Lung microvascular endothelial cell (primary cell): ENCODE measurements at places on chromosomes 1 and 21.
A peak's percentile ranks its signal among the peaks of the same experiment; 100 is the strongest.

GRCh38 chr1:207835958-207836357 lies 75.0 kb downstream of the CD34 start:
- DNase-seq, result no peak

DNA sequence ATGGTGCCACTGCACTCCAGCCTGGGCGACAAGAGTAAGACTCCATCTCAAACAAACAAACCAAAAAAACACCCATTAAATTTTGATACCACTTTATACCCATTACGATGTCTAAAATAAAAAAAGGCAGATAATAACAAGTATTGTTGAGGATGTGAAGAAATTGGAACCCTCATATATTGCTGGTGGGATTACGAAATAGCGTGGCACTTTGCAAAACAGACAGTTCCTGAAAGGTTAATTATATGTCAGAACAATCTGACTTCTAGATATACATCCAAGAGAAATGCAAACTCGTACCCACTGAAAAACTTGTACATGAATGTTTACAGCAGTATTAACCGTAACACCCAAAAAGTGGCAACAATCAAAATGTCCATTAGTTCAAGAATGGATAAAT lies 70.3 kb downstream of the USP24 start:
- no peak for DNase-seq

DNA sequence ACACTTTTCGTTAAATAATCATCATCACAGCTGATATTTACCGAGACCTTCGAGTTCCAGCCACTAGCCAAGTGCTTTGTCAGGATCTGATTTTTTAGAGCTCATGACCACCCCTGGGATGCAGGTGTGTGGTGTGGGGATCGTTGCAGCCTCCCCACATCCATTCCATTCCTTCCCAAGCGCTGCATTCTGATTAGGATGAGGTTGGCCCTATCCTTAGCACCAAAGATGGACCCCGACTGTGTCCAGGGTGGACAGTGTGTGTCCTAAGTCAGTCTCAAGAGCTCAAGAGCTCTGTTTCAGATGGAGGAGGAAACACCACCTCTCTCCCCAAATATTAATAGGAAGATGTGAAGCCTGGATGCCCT lies 74.1 kb downstream of the PSMG1 start:
- no peak for DNase-seq

DNA sequence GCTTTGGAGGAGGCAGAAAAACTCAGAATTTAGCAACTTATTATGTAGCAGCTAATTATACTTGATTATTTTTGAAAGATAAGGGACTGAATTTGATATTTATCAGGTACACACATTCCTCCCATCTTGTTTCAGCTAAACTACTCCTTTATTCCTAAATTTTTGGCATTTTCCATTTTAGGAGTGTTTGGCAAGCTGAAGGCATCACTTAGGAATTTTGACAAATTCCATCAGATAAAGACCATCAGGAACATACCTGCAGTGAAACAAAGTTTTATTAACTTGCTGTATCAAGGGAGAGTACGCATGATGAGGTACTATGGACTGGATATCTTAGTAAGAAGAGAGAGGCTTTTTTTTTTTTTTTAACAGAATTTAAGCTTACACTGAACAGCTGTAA lies 1092.2 kb downstream of the PLA2G4A start:
- no peak for DNase-seq

DNA sequence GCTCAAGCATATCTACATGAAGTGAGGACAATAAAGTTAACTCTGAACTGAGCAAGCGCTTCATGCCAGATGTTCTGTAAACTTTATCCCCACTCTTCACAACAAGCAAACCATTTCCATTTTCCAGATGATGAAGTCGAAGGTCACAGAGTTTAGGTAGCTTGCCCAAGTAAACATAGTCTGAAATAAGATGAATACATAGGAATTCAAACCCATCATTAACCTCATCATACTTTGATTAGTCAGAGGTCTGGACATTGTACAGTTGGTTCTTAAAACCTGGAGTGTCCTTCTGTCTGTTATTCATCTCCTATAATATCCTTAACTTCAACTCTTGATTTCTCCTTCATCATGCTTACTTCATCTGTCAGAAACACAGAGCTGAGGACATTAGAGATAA lies 180.3 kb upstream of the C8B start:
- DNase-seq, result no peak

DNA sequence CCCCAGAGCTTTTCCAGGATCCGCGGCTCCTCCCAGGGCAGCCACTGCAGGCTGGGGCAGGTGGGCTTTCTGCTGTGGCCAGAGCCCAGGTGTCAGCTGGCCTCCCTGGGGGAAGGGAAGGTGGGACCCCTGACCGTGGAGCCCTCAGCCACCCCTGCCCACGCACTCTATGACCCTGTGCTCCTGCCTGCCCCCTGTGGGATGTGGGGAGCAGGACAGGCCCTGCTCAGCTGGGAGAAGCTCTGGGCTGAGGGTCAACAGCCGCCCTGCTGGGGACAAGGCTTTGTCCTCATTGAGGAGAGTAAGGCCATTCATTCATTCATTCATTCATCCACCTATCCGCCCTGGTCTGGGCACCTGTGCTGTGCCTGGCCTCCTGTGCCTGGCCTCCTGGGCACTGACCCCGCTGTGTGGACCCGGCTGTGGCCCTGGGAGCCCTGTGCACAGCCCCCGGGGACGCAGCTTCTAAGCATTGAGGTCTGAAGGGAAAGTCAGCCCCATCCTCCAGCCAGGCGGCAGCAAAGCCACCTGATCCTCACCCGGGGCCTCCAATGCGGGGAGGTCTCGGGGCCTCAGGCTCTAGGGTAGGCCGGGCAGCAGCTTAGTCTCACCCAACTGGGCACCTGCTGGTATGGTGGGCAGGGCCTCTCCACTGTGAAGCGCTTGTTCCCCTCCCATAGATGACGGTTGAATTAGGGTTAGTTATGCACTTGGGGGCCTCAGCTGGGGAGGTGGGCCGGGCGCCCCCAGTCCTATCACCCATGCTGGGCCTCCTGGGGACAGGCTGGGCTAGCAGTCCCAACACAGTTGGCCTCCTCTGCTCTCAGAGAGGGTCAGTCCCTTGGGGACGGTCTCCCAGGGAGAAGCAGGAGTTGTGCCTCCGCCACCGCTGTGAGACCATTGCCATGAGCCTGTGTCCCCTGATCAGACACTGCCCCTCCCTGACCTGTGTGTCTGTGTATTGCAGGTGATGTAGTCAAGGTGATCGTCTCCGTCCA lies 6.0 kb downstream of the TNFRSF14 start:
- no peak for DNase-seq

DNA sequence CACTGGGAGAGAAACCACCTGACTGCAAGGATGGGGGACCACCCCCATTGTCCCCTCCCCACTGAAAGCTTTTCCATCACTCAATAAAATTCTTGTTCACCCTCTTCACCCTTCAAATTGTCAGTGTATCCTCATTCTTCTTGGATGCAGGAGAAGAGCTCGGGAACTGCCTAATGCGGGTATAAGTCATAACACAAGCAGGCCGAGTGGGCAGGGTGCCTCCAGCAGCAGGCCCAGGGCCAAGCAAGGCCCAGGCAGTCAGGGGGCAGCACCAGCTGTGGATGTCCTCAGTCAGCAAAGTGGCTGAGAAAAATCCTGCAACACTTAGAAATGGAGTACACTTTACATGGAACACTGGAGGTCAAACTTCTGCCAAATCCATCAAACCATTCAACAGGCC lies 33.7 kb upstream of the SLC35A3 start:
- no peak for DNase-seq

- DNase-seq, result no peak
Measured at GRCh38 chr1:41666981-41667631, 182.6 kb upstream of the EDN2 start.

GRCh38 chr21:15514073-15514946 lies 215.5 kb upstream of the USP25 start:
- no peak for DNase-seq

- DNase-seq, result no peak
Measured at GRCh38 chr1:25482211-25482610, 51.5 kb downstream of the MACO1 start.

DNA sequence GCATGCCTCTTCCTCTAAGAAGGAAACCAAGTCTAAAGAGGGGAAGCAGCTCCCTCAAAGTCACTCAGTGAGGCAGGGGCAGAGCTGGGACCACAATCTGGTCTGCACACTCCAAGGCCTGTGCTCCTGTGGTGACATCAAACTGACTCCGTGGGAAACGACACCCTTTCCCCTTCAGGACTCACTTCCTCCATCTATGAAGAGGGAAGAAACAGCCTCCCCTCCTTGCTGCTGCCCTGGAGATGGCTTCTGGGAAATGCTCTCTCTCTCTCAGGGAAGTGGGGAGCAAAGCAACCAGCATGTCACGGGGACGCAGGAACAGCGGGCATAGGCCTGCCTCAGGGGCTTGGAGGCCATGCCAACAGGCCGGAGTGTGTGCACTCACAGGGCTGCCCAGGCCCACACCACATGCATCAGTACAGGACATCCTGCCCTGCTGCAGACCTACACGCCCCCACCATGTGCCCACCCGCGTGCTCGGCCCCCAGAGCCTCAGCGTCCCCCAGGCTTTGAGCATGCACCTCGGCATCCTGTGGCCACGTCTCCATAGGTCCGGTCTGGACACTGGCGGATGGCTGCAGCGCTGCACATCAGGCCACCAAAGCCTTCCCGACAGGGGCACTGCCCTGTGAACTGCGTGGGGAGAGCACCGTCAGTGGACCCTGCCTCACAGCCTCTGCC lies 25.7 kb downstream of the LAMB3 start:
- no peak for DNase-seq

DNA sequence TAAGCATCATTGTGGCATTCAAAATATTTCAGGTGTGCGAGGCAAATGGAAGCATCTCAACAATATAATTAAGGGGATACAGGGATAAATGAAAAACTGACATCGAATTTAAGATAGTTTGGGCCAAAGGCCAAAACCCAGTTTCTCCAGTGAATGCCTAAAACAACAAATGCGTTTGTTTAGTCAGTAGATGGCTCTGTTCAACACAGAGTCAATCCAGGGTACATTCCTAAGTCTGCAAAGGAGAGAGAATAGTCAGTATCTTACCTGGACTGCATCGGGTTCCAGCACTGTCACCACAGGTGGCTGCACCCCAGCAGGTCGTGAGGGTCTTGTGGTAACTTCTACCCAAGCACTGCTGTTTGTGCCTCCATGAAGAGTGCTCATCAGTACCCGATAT lies 321.1 kb downstream of the KCTD3 start:
- DNase-seq, result no peak

DNA sequence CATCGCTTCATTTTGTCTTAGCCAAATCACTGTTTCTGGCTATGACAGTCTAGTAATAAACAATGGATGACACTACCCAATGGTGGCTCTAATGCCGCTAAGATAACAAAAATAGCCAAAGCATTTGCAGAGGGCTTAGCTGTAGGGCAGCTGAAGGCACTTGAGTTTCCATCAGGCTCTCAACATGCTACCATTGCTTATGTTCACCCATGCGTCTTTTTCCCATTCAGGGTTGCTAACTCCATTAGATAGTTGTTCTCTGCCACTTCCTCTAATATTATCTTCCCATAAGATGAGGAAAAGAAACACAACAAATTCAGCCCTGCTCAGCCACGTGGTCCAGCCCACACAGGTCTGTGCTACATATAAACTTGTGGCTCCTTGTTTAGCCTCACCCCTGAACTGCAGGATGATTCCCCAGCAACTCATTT lies 159.6 kb downstream of the TOMM20 start:
- DNase-seq, result no peak

GRCh38 chr1:64848136-64848535 lies 103.3 kb downstream of the RAVER2 start:
- no peak for DNase-seq

DNA sequence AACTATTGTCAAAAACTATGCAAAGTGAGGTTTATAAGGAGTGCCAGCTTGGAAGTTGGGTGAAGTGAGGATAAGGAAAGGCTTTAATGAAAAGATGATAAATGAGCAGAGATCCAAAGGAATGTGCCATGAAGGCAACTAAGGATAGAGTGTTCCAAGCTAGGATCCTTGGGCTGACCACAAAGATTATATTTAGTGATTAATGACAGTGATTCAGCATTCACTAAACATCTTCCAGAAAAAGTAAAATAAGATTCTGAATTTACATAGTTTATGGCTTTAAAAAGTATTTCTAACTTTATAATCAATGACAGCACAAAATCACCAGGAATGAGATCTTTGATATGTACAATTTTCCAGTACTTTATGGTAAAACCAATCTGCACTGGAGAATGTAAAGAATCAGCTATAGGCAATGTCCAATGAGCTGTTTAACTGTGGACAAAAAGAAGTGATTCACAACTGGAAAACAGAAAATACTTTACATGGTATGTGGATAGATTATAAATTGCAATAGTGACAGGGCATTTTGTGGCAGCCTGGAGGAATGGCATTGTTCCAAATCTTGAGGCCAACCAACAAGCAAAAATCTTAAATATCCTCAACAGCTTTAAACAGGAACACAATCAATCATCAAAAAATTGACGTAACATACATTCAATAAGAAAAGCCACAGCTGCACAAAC lies 91.2 kb upstream of the KCTD3 start:
- DNase-seq, result peak; percentile 14

DNA sequence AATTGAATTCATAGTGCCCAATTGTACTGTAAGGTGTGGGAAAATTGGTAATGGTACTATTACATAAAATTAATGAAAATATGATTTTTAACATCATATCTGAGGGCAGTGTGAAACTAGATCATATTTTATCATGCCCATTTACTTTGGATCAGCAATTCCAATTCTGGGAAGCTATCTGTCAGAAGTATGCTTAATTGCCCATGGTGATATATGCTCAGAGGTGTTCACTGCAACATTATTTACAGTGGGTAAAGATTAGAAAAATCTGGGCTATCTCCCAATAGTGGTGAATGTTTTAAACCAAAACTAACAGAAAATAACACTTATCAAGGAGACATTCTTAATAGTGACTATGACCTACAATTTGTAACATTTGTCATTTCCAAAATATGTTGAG lies 1260.0 kb downstream of the BRINP3 start:
- no peak for DNase-seq

DNA sequence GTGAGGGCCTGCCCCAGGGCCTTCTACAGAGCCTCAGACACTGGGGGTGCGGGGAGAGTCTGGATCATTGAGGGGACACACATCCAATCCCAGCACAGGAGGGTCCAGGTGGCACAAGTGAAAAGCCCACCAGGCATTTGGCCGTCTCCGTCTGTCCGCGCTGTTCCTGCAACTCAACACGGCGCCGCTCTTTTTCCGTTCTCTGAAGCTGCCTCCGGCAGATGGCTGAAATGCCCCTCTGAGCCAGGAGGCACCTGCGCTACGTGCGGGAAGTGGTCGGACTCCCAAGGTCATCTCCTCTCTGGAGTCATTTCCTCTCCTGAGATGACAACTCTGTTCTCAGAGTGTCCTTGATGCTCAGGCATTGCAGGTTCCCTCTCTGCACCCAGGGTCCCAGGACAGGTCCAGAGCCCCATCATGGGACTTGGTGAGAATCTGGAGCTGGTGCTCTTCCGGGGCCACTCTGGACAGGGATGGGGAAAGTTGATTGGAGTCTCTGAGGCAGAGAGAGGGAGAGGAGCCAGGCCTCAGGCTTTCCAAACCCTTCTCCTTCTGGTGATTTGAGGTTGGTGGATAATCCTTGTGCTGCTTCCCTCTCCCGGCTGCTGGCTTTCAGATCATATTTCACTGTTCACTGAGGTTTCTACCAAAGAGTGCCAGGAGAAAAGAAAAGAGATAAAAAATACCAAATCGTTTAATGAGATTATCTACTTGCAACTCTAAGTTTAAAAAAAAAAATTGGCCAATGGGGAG lies 14.0 kb upstream of the MIXL1 start:
- DNase-seq, result peak; percentile 42

- DNase-seq, result no peak
Measured at GRCh38 chr1:1183833-1184775, 10.4 kb downstream of the TTLL10 start.

GRCh38 chr1:209672705-209673630 lies 2.2 kb upstream of the G0S2 start:
- DNase-seq, result no peak

- DNase-seq, result no peak
Measured at GRCh38 chr1:22845398-22845935, 127.2 kb downstream of the LACTBL1 start.
